ENCODE measurements at places on chromosomes 7 and 10.

DNA sequence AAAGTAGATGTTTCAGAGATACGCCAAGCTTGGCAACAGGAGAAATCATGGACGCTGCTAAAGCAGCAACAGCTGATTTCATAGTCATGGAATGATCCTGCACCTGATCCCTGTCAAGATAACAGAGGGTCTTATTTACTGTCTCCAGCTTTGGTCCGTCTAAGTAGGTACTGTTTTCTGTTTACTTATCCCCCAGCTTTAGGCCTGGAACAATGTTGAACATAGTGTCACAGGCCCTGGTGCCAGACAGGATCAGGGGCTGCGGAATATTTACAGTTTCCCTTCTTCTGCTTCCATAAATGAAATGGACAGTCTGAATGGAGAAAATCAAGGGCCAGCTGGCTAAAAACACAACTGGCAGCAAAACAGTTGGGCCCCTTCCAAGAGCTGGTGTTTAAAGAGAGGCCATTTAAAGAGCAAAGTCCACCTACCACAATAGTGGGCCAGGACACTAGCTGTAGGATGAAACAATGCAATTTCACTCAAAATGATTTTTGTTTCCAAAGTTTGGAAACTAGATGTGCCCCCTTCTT is 2.9 kb downstream of the GPR37 start:
- no peak for DNase-seq

GRCh38 chr7:28002638-28003037 is 178.0 kb downstream of the JAZF1 start:
- DNase-seq, result peak; percentile 48

DNA sequence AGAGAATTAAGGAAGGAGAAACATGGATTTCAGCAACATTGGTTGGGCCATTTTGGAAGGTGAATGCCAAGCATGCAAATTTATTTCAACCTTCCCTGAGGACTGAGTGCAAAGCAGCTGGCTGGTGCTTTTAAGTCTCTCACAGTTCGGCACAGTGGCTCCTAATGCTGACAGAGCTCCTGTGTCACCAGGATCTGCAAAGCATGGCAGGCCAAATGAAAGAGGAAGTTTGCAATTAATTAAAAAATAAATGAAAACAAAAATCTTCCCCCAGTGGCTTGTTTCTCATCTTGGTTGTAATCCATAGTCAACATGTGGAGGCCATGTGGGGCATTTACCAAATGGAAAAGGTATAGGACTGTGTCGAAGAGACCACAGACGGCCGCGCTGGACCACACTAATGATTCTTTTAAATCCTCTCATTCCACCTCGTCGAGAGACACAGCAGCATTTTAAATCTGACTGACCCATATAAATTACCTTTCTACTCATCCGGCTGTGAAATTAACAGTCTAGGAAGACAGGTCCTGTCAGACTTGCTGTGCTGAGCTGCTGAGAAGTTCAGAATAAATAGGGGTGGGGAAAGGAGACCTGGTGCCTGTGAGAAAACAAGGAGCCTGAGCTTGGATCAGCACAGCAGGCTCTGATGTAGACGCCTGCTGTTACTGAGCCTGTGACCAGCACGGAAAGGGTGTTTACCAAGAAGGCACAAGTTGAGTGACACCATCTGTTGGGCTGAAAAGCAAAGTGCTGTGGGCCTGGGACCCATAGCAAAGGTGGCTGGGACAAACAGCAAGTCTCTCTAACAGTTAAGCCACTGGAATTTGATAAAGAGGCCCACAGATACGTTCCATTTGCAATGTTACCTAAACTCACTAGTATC is 136.0 kb upstream of the COL1A2 start:
- DNase-seq, result no peak

- DNase-seq, result peak; percentile 47
Measured at GRCh38 chr10:103666087-103666761, 172.7 kb downstream of the NEURL1 start.

GRCh38 chr7:40077849-40078248 is 56.6 kb downstream of the MPLKIP start:
- DNase-seq, result no peak

- DNase-seq, result no peak
Measured at GRCh38 chr7:23208316-23208715, 26.5 kb downstream of the NUP42 start.

All from ACHN (cell line).